Activated T-cell treated with anti-CD3 and anti-CD28 coated beads for 1 hour (primary cell): ENCODE measurements at places on chromosomes 3 and 15.
A peak's percentile ranks its signal among the peaks of the same experiment; 100 is the strongest.

DNA sequence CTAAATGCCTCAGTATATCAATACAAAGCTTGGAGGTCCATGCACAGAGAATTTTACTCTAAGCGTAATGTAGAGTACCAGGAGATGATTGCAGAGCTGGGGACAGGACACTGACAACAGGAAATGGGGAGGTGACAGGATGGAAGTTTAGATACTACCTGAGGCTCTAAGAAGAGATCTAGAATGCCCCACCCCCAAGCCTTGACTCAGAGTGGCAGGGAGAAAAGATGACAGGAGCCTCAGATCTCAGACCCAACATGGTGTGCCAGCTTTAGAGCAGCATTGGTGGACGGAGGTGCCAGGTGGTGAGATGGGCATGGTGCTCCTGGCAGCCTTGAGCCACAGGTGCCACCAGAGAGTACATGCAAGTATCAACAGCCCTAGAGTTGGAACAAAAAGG lies 62.5 kb downstream of the LYZL4 start:
- no peak for DNase-seq

DNA sequence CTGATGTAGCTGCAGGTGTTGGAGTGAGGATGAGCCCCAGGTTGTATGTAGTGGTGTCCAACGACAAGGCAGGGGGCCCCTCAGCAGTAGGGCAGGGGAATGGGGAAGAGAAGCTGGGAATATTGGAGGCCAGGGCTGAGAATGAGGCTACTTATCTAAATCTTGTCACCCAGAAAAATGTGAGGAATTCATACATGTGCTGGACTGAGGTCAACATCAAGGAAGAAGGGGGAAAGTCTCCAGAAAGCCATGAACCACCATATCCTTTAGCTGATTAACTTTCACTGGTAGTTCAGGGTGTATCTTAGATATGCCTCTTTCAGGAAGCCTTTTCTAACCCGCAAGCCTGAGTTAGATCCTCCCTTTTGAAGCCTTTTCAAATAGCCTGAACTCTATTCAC lies 22.6 kb upstream of the FSTL1 start:
- DNase-seq: no peak

- no peak for DNase-seq
Measured at GRCh38 chr3:55607844-55608243, 120.7 kb upstream of the WNT5A start.

GRCh38 chr3:46143951-46144473 lies 64.1 kb downstream of the CCR1 start:
- DNase-seq: no peak

GRCh38 chr3:64651741-64652241 lies 36.0 kb downstream of the ADAMTS9 start:
- no peak for DNase-seq

DNA sequence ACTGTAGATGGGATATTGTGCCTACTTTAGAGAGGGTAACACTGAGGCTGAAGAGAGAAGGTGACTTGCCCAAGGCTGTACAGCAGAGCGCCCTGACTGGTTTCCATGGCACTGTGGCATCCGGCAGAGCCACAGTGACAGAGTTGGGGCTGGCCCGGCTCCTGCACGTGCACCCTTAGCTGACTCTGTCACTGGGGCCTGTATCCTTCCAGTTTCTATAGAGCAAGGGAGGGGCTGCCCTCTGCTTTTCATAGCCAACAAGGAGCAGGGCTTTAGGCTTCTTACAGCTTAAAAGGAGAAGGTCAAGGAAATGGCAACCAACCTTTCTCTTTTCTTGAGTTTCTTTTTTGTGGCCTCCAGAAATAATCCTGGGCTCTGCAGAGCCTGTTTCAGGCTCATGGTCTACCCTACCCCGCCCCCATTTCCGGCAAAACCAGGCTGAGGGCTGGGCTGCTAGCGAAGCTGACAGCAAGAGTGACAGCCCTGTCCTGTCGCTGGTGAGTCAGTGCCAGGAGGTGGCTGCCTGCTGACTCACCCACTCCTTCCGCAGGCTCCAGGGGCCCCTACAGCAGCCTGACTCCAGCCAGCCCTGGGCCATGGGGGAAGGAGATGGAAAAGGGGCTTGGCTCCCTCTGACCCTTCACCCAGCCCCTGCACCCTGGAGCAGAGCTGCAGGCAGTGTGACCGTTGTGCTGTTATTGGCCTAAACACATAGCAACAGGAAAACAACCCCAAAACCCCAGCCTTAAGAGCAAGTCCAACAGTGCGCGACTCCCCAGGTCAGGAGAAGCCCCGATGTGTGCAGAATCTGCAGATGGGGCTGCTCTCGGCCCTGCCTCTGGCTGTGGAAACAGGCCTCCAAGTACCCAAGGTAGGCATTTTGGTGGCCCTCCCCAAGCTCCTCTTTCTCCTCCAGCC lies 29.8 kb downstream of the SLC6A6 start:
- peak; percentile 90 for DNase-seq

- DNase-seq: no peak
Measured at GRCh38 chr3:37990527-37990926, at the start of gene VILL. VILL (plus strand) TSS chr3:37990786; CDS start chr3:37993673, 2,887 bp downstream.

GRCh38 chr15:50883903-50884302 lies 24.6 kb upstream of the AP4E1 start:
- DNase-seq: no peak

GRCh38 chr3:11134794-11135193 lies 19.5 kb upstream of the HRH1 start:
- no peak for DNase-seq

DNA sequence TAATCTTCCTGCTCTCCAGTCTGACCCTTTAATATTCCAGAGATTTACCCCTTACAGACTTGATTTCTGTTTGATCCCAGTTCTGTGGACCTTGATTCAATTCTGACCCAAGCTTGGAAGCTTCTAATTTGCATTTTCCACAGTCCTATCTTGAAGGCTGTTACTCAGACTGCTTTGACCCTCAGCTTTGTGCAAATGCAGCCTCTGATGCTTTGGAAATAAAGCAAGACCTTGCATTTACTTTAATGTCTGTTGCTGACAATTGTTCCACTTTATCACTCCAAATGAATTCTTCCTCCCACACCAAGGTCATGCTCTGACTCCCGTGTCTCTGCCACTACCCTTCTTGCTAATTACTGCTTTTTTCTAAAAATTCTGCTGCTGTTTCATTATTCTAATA lies 886.0 kb downstream of the TUSC7 start:
- DNase-seq: no peak

DNA sequence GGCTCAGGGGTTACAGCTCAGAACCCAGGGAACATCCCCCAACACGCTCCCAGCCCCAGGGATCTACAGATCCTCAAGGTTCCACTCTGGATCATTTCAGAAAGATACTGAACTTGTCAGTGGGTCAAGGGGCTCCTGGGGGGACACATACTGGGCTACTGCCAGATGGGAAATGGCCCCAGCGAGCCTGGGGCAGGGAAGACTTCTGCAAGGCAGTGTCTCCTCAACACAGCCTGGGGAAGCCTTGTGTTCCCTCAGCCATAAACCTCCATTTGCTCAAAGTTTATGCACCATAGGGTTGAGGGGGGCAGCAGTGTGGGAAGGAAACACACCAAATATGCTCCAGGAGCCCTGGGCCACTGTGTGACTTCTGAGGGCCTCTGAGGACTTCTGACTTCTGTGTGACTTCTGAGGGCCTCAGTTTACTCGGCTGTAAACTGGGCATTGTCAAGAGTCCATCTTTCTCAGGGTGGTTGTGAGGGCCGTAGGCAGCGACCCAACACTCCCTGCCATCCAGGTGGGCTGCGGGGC lies 58.4 kb downstream of the IQSEC1 start:
- DNase-seq: no peak

DNA sequence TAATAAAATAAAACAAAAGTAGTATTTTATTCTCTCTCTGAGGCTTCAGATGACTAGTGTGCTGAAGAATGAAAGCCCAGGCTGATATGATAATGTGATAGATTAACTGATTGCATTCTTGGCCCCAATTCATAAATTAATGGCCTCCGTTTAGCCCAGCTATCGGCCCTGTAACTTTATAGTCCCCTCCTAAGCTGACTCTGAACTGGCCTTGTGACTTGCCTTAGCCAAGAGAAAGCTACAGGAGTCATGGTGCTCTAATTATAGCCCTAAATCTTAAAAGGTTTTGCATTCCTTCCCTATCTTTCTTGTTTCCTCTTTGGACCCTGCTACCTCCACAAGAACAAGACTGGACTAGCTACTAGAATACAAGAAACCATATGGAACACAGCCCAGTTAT lies 123.2 kb upstream of the EPHA3 start:
- no peak for DNase-seq

- DNase-seq: no peak
Measured at GRCh38 chr15:84798436-84798946, 18.7 kb upstream of the ALPK3 start.

DNA sequence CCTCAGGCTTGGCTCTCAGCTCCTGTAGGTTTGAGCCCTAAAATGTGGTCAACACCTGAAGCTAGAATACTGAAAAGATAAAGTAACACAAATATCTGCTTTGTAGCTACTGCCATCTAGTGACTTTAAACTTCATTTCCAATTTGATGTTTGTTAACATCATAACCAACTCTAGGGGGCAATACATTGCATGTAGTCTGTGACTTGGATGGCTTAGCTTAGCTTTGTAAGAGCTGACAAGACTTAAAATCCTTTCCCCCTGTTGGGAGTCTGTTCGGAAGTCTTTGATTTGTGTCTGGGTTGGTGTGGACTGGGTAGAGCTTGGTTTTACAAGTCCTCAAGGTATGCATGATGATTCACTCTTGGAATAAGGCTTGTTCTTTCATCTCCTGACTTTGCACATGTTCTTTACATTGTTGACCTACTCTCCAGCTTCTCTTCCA lies 51.7 kb downstream of the SCN11A start:
- no peak for DNase-seq
